ENCODE measurements at places on chromosomes 5 and 9. TPM values are rescaled to one million over a fixed set of nuclear protein-coding genes. Genes with fewer than 3 reads are reported as not detected.

DNA sequence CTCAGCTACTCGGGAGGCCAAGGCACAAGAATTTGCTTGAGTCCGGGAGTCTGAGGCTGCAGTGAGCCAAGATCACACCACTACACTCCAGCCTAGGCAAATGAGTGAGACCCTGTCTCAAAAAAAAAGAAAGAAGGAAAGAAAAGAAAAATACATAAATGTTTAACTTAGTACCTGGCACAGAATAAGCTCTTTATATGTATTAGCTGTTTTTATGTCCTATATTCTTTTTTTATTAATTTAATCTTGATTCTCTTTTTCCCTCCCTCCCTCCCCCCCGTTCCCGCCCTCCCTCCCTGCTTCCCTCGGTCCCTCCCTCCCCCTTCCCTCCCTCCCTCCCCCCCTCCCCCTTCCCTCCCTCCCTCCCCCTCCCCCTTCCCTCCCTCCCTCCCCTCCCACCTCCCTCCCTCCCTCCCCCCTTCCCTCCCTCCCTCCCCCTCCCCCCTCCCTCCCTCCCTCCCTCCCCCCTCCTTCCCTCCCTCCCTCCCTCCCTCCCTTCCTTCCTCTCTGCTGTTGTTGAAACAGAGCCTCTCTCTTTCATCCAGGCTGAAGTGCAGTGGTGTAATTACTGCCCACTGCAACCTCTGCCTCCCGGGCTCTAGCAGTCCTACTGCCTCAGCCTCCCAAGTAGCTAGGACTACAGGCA is 135.8 kb upstream of the GRHPR start:
- peaks cover 32% of the 10 kb centered on the region for H3K4me1 ChIP-seq
- no peak overlapping the region for H3K4me3 ChIP-seq
- peaks cover 22% of the 10 kb centered on the region for H3K36me3 ChIP-seq
- DNase-seq = no peak

DNA sequence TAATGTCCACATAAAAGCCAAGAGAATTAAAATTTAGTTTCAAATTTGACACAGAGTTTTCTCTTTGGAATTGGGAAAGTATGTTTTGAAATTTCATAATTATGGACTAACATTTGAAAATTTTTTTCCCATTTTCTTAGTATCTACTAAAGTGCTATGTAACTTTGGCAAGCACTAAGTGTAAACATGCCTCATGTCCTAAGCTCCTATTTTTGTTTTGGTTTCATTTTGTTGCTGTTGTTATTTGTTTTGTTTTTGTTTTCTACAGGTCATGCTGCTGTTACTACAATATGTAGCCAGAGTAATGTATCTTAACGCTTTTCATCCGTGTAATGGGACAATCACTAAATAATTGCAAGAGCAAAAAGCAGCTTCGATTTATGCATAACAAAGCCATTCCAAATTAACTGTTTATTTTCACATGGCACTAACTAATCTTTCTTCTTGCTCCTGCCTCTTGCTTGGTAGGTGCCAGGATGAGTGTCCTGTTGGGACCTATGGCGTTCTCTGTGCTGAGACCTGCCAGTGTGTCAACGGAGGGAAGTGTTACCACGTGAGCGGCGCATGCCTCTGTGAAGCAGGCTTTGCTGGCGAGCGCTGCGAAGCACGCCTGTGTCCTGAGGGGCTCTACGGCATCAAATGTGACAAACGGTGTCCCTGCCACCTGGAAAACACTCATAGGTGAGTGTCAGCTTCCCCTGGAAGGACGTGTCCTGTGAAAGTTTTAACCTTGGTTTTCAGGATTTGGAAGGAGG is 107.3 kb upstream of the PRRC1 start:
- peaks cover 18% of the 10 kb centered on the region for H3K27me3 ChIP-seq
- H3K4me3 ChIP-seq = no peak overlapping the region
- H3K4me1 ChIP-seq = peaks cover 11% of the 10 kb centered on the region

DNA sequence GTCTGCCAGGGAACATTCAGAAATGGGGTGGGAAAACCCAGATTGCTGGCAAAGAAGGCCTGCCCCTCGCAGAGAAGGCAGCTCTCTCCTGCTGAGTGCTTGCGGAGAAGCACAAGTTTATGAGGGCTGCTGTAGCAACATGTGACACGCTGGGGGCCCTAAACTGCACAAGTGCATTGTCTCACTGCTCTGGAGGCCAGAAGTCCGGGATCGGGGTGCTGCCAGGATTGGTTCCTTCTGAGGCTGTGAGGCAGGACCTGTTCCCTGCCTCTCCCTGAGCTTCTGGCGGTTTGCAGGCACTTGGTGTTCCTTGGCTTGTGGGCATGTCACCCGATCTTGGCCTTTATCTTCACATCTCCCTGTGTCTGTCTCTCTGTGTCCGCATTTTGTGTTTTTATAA is 75.6 kb upstream of the NEURL1B start:
- no peaks in the 10 kb centered on the region for H3K4me1 ChIP-seq
- H3K27ac ChIP-seq = no peak overlapping the region
- no peak for DNase-seq
- H3K36me3 ChIP-seq = no peaks in the 10 kb centered on the region

DNA sequence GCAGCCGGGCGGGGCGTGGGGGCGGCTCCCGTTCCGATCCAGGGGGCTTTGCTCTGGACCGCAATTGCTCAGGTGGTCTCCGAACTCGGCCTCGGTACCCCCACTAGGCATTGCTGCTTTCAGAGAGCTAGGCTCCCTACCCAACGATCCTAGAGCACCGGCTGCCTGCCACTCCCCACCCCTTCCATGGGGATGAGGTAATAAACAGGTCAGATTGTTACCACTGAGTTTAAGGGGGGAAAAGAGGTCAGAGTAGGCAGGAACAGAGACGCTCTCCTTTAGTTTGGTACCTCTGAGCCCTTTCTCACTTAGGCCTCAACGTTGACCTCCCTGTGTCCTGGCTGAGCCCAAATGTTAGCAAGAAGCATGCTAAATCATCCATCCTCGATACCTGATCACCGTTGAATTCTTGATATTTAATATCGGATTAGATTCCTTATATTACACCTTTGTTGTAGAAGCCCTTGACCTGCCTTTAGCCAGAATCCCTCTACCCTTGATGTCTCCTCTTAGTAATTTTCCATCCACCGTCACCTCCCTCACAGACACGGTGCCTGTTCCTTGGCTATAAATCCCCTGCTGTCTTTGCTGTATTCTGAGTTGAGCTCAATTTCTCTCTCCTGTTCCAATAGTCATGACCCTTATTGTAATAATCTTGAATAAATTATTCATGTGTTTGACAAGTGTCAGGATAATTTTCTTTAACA is 588 bp upstream of the PLPP1 start:
- DNase-seq = no peak
- peaks cover 16% of the 10 kb centered on the region for H3K36me3 ChIP-seq
- peak overlapping the region; percentile 99 for H3K4me3 ChIP-seq
- H3K4me1 ChIP-seq = peaks cover 50% of the 10 kb centered on the region

GRCh38 chr5:171363846-171364245 is 23.8 kb upstream of the NPM1 start:
- no peak overlapping the region for H3K4me3 ChIP-seq
- no peak for DNase-seq
- H3K27ac ChIP-seq = no peak overlapping the region
- H3K27me3 ChIP-seq = peaks cover 15% of the 10 kb centered on the region

- H3K4me1 ChIP-seq = peaks cover 3% of the 10 kb centered on the region
- no peaks in the 10 kb centered on the region for H3K36me3 ChIP-seq
- H3K27me3 ChIP-seq = peaks cover 13% of the 10 kb centered on the region
- H3K27ac ChIP-seq = no peak overlapping the region
- no peak overlapping the region for H3K4me3 ChIP-seq
These were observed 20.9 kb upstream of the DMXL1 start for GRCh38 chr5:119049824-119050449.

DNA sequence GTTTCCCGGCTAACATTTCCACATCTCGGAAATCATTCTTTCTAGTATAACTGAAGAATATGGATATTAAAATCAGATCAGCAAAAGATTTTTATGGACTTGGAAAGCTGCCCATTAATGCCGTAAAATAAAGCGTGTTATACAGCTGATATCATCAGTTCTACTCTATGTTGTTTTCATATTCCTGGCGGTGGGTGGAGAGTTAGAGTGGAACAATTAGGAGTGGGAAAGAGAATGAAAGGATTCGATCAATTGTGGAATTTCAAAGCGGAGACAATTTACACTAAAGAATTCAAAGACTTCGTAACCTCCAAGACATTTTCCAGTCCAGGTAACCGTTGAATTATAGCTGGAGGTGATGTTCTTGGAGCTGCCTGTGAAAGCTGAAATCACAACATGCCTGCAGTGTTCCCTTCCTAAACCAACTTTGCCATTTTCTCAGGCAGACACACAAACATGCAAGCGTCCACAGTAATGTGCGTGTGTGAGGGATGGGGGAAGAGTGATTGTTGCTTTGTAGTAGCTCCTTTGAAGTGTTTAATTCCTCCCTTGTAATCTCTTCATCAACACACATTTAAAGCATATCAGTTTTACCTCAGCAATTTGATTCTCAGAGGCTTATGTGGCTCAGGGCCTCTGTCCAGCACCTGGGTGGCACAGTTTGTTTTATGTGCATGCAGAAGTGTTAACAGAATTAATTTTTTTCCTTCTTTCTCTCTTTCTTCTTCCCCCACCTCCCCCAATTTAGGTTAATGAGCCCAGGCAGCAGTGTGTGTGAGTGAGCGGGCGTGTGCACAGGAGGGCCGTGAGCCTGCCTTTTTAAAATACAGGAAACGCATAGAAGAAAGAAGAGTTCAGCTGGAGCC is 544.1 kb downstream of the RAB3C start:
- DNase-seq = peak; percentile 55
- H3K36me3 ChIP-seq = peaks cover 3% of the 10 kb centered on the region
- no peaks in the 10 kb centered on the region for H3K27me3 ChIP-seq
- H3K27ac ChIP-seq = no peak overlapping the region
- no peak overlapping the region for H3K4me3 ChIP-seq

- peak overlapping the region; percentile 57 for H3K4me3 ChIP-seq
- H3K27me3 ChIP-seq = no peaks in the 10 kb centered on the region
- peaks cover 23% of the 10 kb centered on the region for H3K4me1 ChIP-seq
- DNase-seq = peak; percentile 36
- H3K36me3 ChIP-seq = peaks cover 19% of the 10 kb centered on the region
These were observed 121.2 kb downstream of the RAPGEF6 start for GRCh38 chr5:131513780-131514179.

DNA sequence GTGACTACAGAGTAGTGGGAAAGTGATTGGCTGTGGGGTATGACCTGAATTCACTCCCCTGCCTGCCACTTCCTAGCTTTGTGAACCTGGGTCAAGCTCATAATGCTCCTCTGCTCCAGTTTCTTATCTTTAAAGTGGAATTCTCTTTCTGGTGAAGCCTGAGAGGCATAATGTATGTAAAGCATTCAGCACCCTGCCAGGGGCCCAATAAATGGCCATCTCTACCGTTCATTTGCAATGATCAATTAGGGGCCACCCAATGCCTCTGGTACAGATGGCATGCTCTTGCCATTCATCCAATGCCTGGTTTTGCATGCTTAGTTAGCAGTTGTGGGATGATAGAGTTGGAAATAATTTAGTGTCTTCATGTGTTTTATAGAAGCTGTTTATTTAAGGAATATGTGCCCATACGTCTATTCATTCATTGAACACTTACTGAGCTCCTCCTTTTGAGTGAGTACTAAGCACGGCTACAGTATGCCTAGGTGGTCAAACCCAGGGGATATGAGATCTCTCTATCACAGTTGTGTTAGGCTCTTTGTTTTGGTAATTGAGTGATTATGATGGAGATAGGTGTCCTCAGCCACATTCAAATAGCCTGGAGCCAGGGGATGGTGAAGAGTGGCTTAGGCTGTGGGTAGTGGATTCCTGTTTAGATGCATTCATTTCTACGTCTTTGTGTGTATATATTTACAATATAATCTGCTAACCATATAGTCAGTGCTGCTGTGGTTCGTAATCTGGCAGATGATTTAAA is 15.3 kb downstream of the ZNF462 start:
- H3K4me1 ChIP-seq = no peaks in the 10 kb centered on the region
- no peak overlapping the region for H3K4me3 ChIP-seq
- no peaks in the 10 kb centered on the region for H3K36me3 ChIP-seq
- no peak for DNase-seq
- no peak overlapping the region for H3K27ac ChIP-seq
- H3K27me3 ChIP-seq = no peaks in the 10 kb centered on the region

Gene SPATA31E1
- total RNA-seq = not detected

Gene IGFBPL1
- total RNA-seq = not detected

Gene FABP6
- total RNA-seq = not detected

Data from activated naive CD8-positive, alpha-beta T cell treated with anti-CD3 and anti-CD28 coated beads, Interleukin-2, amount 10 ng/mL, durations not matched to agents 7 days and 5 days (primary cell).